Heart right ventricle (tissue), 16 donors: ENCODE measurements at places on chromosomes 12 and 14. TPM values are rescaled to one million over a fixed set of nuclear protein-coding genes. Genes with fewer than 3 reads are reported as not detected.

SEC23A gene
- 78.1 TPM for total RNA-seq

DNA sequence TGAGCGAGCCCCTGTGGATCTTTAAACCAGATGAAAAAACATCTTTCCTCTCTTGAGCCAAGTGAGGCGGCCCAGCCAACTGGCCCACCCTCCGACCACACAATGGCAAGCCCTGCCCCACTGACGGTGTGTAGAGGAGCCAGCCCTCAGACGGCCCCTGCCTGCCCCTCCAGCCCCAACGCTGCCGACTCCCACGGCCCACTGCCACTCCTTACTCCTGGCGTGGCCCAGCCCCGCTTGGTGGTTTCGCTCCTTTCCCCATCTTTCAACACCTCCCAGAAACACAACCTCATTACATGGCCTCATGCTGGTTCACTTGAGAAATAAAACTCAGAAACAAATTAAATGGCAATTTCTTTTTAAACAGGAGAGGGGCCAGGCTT is 80.6 kb upstream of the DICER1 start:
- DNase-seq: no peak

OTUB2 gene
- total RNA-seq: 0.08 TPM

DBX2 gene
- 0.13 TPM for total RNA-seq

DNA sequence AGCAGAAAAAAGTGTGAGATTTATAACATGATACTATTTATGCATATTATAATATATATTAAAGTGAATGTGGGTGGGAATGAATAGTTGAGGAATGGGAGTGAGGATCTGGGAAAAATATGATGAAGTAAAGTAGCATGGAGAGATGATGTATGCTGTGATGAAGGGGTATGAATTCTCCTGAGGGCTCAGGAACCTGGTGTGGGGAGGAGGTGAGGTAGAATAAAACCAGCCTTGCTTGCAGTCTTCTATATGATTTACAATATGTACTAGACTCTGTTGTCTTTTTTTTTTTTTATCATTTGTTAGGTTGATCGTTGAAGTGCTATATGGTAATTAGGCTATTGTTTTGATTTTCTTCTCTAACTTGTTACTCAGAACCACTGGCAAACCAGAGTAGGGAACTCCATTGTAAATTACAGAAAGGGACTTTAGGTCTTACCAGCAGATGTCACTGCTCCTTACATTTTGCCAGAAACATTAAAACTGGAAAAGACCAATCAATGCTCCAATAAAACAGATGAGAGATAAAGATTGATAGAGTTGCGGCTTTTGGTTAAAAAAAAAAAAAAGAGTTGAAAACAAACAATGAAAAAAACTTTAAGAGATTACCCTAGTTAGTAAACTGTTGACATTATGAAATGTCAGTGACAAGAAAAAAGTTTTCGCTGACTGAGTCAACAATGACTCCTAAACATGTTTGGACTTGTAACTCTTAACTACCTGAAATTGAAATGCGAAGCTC is 39.9 kb downstream of the ATL1 start:
- no peak for DNase-seq

DNA sequence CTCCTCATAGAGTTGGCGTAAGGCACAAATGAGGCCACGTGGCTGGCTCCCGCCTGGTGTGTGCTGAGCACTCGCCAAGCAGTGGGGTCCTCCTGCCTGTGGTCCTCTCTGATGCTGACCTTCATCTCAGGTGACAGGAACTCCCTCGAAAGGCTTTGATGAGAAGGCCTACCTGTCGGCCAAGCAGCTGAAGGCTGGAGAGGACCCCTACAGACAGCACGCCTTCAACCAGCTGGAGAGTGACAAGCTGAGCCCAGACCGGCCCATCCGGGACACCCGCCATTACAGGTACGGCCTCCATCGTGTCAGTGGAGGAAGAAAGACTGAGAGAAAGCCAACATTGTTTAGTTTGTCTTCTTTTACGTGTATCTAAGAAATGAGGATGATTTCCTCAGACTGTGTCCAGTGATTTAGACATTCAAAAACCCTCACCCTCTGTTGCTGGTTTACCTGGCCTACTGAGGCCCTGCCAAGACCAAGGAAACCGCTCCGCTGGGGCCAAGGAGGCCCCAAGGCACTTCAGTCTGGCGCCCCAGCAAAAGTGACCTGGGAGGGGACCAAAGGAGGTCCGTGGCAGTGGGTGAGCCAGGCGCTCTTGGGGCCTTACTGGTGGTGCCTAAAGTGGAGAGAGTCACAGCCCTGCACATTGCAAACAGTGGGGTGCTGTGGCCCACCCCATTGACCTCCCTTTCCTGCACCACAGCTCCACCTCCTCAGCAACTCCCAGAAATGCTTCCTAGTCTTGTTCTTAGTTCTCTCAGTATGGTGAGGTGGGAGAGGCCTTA is 60.8 kb downstream of the GALNT16 start:
- DNase-seq: no peak

- no peak for DNase-seq
Measured at GRCh38 chr12:47032644-47033043, 46.8 kb upstream of the PCED1B start.

DNA sequence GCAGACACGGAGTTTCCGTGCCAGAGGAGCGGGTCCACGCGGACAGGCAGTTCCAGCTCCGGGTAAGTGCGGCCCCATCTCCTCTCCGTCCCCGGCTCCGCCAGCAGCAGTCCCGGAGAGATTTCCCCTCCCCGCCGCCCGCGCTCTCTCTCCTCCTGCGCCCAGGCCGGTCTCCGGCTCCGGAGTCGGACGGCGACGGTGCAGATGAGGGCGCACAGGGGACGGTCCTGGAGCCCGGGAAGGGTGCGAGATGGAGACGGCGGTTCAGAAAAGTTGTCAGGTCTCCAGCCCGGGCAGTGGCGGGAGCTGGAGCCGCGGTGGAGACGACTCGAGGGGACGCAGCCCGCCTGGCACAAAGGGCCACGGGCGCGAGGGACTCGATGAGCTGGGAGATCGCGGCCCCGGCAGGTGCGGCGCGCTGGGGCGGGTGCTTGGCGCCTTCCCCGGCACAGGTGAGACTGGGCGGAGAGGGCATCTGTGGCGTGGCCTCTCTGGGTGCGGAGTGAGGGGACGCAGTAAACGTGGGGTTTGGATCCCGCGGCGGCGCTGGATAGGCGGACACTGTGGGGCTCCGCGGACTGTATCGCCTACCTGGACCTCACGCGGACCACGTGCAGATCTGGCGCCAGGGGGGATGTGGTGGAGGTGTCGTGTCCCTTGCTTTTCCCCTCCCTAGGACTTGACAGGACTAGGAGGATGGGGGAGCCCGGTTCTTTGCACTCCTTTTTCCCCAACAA is 1540.3 kb upstream of the TMEM132C start:
- DNase-seq: no peak

DNA sequence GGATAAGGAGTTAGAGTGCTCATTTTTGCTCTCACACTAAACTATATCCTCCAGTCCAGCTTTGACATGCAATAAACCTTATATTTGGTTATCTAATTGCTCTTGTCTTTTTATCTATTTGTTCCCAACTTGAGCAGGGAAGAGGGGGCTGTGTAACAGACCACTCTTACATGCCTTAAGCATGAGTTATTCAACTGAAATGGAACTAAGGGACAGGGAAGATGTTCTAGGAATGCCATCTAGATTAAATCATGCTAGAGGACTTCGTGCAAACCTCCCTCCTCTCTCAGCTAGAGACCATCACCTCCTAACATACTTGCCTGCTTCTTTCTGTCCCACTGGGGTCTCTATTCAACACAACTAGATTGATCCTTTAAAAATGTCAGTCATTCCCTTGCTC is 20.6 kb downstream of the SPX start:
- DNase-seq: no peak
